Activated effector memory CD4-positive, alpha-beta T cell treated with anti-CD3 and anti-CD28 coated beads, Interleukin-2, amount 50 U/mL, for 16 hours (primary cell): ENCODE measurements at places on chromosomes 4 and X.

GRCh38 chr4:73603271-73603710 is 16.9 kb downstream of the RASSF6 start:
- DNase-seq: no peak

- no peak for DNase-seq
Observed at GRCh38 chrX:53458082-53458481, 23.9 kb upstream of the HSD17B10 start.

DNA sequence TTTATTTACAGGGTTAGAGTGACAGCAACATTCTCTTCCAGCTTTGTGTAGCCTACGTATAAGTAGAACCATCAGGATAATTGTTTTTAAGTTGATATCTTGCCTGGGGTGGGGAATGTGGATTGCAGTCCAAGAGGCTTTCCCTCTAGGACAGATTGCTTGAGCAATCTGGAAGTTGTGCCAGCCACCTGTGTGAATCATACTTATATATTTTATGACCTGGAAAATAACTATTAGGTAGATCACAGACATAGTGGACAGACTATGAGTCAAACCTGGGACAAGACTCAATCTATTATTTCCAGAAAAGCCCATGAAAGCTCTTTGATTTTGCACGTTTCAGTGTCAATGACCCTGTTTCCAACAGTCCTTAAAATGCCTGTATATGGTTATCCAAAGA is 98.9 kb downstream of the TLL1 start:
- no peak for DNase-seq

DNA sequence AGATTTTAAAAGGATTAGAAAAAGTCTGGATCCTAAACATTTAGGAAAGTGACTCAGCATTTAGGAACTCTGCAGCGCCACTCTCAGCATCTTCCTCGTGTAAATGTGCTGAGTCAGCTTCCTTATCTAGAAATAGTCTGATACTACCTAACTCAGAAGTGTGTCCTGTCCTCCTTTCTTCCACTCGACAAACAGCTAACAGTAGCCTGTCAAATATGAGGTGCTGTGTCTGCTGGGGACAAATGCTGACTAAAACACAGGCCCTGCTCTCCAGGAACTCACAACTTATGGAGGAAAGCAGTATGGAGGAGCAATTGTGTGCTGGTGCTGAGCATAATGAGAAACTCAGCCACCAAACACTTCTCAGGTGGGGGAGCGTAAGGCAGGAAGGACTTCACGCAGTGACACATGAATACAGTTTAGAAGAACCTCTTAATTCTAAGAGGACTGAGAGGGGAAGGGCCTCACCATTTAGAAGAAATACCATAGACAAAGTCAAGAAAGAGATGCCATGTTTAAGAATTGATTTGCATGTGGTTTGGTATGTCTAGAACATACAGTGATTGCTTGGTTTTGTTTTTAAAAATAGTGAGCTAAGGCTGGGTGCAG is 125.3 kb downstream of the SOWAHB start:
- no peak for DNase-seq

- no peak for DNase-seq
Observed at GRCh38 chr4:188717661-188718060, 578.4 kb downstream of the TRIML1 start.

DNA sequence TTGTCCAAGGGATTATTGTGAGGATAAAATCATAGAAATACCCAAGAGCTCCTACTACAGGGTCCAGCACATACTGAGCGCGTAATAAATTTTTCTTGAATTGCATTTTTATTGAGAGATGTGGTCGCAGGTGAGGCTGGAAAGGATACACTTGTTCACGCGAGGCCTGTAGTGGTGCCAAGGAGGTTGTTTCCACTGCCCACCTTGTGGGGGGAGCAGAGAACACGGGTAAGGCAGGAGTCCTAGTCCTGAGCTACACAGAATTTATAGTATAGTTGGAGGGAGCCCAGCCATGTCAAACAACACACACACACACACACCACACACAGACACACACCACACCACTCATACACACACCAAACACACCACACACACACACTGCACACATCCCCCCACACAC is 31.8 kb upstream of the CYP4V2 start:
- no peak for DNase-seq

DNA sequence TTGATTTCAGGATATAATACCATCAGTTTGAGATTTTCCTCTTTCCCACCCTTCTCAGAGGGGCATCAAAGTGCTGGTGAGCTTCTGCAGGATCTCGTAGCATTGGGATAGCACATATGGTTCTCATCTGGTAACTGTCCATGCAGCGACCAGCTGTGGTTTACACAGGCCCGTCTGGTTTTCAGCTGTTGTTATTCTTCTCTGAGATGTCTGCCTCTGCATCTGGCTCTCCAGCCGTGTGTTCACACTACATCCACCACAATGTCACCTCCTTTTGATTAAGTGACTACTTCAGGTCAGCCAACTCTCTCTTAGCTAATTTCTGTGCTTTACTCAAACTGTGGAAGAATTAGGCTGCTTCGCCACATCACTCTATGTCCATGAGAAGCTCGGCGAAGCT is 676.7 kb upstream of the TENM3 start:
- no peak for DNase-seq

- DNase-seq: no peak
Observed at GRCh38 chr4:58649226-58649625, 1539.0 kb upstream of the IGFBP7 start.

- no peak for DNase-seq
Observed at GRCh38 chrX:11760958-11761357, 2.9 kb downstream of the MSL3 start.

DNA sequence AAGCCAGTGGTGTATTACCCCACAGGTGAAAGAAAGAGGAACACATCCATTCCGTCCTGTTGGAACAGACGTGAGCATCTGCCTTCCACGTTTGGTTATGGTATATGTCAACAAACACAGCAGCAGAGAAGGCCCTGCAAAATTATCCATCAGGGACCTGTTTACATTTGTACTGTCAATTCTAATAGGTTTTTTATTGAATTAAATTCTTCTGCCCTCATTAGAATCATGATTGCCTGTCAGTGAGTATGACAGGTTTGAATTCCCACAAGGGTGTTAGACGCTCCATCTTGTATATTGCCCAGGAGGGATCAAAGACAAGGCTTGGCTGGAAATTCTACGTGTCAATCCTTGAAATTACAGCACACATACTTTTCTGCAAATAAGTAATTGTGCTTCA is 339.9 kb upstream of the NOCT start:
- DNase-seq: no peak
